Retinal pigment epithelial cell (primary cell): ENCODE measurements at places on chromosomes 7 and 10.

DNA sequence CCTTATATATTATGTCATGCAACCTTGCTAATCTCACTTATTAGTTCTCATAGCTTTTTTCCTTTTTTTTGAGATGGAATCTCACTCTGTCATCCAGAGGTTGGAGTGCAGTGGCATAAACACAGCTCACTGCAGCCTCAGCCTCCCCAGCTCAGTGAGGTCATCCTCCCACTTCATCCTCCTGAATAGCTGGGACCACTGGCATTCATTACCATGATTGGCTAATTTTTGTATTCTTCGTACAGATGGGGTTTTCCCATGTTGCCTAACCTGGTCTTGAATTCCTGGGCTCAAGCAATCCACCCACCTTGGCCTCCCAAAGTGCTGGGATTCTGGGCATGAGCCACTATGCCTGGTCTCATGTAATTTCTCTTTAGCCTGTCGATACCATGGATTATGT lies 89.1 kb upstream of the TRIM24 start:
- DNase-seq: no peak

DNA sequence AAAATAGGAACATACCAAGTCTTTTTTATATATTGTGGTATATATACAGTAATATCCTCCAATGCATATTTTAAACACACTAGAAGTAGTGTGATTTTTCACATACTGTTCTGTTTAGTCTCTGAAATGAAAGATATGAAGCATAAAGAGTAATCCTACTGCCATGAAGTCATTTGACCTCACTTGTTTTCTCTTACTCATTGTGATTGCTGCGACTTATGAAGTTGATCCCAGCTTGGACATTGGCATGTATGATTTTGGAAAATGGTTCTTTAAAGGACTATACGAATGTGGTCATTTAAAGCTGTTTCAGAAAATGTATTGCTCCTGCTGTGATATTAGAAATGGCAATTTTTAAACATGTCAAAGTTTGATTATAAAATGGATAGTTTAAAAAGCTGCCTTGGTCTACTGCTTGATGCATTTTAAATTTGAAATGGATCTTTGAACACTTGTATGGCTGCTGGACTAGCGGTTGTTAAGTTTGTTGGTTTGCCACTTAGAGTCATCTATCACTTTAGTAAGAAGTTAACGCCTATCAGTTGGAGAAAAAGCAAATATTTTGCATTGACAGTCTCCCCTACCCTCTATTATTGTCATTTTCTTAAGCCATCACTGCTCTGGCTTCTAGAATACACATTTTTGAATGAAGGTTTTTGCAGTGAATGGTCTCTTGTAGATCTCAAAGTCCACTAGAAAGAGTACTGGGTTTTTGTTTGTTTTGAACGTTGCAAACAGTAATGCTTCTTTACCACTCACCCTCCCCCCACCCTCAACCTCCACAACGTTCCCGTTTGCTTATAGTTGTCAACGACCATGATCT lies 881 bp upstream of the PCGF5 start:
- DNase-seq: no peak

GRCh38 chr7:50411332-50411731 lies 38.8 kb downstream of the FIGNL1 start:
- DNase-seq: no peak

DNA sequence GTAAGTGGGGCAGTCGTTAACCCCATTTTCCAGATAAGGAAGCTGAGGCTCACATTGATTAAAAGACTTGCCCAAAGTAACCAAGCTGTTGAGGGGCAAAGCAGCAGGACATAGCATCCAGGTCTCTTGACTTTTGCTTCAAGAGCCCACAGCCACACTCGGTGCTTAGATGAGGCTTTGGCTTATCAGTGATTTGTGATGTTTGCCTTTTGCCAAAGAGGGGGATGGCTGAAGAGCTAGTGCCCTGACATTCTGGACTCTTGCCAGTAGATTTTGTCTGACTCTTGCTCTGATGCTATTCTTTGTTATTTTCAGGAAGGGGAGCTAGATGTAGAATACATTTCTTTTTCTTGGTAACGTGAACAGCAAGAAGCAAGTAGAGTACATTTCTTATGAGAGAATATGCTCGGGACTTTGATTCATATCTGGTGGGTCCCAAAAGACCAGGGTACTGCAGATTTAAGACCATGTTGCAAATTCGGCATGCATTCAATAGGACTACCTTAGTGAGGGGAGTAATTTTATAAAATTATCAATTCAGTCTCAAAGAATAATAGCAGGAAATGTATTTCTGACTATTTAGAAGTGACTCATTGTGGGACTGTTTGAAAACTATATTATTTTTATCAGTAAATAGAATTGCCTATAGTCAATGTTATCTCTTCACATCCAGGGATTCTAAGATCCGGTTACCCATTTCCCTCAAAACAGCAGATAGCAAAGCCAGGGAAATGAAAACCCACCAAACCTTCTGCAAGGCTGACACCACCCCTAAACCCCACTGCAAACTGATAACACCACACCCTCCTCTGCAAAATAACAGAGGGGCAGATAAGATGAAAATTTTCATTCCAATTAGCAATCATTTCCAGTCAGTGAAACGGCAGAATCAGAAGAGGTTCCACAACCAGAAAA lies 180.0 kb upstream of the BMPER start:
- no peak for DNase-seq

DNA sequence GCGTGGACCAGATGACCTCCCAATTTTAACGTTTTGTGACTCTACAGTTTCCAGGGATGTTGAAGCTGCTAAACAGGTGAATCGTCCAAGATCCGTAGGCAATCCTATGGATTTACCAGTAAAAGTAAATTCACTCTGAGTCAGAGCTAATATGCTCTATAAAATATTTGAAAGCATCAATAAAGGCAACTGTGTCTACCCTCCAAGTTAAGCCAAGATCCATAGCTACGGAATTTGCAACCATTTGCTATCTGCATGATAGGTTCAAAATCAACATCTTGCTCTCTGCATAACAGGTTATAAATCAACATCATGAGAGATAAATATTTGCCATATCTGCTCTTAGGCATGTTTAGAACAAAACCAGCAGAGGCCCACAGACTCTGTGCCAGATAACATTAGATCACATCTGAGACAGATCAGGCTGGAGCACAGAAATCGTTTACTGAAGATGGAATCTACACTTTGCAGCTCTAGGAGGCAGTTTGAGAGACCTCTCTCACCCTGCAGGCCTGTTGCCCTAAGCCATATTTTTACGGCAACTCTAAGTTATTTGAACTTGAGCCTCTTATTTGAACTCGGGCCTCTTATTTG lies 80.7 kb upstream of the PDCD4 start:
- DNase-seq: no peak

GRCh38 chr7:100367676-100368613 lies 5.3 kb upstream of the PILRA start:
- no peak for DNase-seq

DNA sequence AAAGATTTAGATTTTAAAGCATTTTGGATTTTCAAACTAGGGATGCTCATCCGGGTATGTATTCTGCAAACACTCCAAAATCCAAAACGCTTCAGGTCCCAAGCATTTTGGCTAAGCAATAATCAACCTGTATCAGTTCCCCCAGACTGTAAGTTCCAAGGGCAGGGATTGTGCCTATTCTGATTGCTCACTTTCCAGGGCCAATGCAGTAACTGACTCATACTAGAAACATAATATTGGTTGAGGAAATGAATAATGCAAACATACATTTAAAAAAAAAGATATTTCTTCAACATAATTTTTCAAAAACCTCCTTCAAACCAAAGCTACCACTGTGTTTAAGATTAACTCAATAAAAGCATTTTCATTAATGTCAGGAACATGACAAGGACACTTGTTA lies 69.5 kb downstream of the HIBADH start:
- no peak for DNase-seq

DNA sequence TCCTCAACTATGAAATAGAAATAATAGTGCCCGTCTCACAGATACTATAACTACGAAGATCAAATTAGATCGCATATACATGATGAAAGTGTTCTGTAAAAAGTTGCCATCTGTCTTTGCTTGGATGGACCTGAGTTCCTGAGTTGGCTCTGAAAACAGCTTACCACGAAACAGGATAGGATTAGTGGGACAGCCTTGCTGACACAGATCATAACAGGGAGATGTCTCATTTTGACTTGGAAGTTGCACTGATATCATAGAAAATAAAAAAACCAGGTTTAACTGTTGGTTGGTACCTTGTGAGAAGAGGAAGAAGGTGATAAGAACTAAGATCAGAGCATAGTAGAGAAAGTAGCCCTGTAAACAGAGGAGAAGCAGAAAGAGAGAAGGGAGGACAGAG lies 79.3 kb upstream of the AGBL3 start:
- DNase-seq: no peak

- DNase-seq: peak; percentile 90
Measured at GRCh38 chr7:16430133-16430532, 8.8 kb upstream of the CRPPA start.

DNA sequence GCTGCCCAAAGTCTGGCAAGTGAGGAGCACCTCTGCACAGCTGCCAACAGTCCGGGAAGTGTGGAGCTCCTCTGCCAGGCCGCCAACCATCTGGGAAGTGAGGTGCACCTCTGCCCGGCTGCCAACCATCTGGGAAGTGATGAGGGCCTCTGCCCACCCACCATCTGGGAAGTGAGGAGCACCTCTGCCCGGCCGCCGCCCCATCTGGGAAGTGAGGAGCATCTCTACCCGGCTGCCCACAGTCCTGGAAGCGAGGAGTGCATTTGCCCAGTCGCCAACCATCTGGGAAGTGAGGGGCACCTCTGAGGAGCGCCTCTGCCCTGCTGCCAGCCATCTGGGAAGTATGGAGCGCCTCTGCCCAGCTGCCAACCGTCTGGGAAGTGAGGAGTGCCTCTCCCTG lies 893.7 kb downstream of the TYW1 start:
- no peak for DNase-seq

DNA sequence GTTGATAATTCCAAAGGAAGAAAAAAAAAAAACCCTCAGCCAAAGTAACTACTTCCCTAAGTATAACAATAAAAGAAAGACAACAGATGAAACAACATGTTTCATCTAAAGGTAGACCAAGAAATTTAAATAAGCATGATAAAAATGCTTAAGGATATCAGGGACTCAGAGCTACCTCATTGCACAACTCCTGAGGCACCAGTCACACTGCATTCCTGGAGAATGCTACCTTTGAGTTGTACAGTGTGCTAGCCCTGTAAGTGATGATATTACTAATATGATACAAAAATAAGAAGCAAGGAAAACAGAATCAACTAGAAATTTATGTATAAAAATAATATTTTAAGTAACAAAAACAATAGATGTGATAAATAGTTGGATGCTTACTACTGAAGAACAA lies 29.5 kb upstream of the C7orf33 start:
- no peak for DNase-seq

DNA sequence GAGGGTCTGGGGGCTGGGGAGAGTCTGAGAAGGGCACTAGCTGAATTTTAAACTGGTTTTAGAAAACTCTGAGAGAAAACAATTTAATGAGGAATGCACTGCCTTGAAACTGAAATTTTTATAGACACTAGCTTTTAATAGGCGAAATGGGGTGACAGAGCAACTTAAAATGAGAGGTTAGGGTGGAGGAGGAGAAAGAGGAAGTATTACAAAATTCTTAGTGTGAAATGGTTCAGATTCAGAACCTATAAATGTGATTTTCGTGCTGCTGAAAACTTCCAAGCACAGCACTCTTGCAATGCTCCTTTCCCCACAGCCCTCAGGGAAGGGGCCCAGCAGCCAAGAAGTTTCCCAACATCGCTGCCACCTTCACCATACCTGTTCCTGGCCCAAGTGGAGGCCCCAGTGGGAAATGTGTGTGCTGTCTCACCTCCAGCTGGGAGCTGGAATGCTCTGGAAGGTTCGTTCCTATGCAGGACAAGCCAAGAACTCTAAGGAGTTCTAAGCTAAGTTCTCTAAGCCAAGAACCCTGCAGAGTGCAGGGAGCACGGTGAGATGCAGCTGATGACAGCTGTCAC lies 60.0 kb downstream of the ATXN7L1 start:
- DNase-seq: no peak

DNA sequence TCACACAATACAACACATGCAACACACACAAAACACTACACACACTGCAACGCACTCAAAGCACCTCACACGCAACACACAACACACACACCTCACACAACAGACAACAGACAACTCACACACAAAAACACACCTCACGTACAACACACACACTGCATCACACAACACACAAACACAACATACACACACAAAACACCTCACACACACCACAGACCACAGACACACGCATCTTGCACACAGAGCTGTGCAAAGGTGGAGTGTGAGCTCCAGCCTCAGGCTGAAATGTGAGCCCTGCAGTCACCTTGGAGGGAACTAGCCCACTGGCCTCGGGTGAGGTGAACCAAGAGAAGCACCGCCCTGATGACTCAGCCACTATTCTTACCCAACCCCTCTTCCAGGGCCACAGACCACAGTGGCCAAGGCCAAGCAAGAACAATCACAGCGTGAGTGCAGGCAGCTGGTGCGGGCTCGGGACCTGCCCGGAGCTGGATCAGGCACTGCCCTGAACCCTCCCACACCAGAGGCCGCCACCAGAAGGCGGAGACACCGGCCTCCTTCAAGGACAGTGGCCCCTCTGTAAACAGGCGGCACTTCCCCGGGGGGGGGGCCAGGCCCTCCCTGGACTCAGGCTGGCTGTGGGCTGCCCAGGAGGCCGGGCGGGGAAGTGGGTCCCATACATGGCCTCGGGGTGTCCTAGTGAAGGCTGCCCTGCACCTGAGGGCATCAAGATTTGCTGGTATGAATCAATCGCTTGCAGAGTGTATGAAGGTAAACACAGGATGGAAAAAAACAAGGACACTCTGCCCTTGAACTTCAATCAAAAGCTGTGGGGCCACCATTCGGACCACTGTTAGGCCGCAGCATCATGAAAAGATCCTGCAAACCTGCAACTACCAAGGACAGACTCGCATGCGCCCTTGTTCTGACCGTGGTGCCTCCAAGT lies 106.7 kb downstream of the TNS3 start:
- peak; percentile 95 for DNase-seq

DNA sequence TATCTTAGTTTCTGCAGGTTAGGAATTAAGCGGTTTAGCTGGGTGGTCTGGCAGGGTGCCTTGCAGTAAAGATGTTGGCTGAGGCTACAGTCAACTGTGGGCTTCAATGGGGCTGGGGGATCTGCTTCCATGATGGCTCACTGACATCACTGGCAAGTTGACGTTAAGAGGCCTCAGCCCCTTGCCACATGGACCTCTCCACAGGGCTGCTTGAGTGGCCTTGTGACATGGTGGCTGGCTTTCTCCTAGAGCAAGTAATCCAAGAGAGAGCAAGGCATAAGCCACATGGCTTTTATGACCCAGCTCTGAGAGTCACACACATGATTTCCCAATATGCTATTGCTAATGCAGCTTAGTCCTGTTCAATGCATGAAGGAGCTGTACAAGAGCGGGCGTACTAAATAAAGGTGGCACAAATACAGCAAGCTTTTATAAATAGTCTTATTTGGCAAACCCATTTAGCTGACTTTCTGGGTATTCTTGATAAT lies 109.1 kb downstream of the SEPTIN7 start:
- DNase-seq: no peak
